ENCODE measurements at places on chromosomes 13 and 19. TPM values are rescaled to one million over a fixed set of nuclear protein-coding genes. Genes with fewer than 3 reads are reported as not detected.
A peak's percentile ranks its signal among the peaks of the same experiment; 100 is the strongest.

Gene KPNA3
- 22.0 TPM for total RNA-seq

GRCh38 chr13:110263888-110264287 lies 43.1 kb downstream of the COL4A1 start:
- no peaks in the 10 kb centered on the region for H3K4me1 ChIP-seq
- H3K27ac ChIP-seq, result no peak overlapping the region
- H3K4me3 ChIP-seq, result no peak overlapping the region
- DNase-seq, result no peak

Gene POSTN
- total RNA-seq, result 10.9 TPM

GRCh38 chr19:36528921-36529518 lies 949 bp upstream of the ZNF260 start:
- no peaks in the 10 kb centered on the region for H3K27me3 ChIP-seq
- H3K4me3 ChIP-seq, result peak overlapping the region; percentile 82
- no peak for DNase-seq
- H3K4me1 ChIP-seq, result peaks cover 12% of the 10 kb centered on the region

Gene TMEM86B
- total RNA-seq, result 4.8 TPM

Gene FCGBP
- total RNA-seq, result 32.9 TPM

DNA sequence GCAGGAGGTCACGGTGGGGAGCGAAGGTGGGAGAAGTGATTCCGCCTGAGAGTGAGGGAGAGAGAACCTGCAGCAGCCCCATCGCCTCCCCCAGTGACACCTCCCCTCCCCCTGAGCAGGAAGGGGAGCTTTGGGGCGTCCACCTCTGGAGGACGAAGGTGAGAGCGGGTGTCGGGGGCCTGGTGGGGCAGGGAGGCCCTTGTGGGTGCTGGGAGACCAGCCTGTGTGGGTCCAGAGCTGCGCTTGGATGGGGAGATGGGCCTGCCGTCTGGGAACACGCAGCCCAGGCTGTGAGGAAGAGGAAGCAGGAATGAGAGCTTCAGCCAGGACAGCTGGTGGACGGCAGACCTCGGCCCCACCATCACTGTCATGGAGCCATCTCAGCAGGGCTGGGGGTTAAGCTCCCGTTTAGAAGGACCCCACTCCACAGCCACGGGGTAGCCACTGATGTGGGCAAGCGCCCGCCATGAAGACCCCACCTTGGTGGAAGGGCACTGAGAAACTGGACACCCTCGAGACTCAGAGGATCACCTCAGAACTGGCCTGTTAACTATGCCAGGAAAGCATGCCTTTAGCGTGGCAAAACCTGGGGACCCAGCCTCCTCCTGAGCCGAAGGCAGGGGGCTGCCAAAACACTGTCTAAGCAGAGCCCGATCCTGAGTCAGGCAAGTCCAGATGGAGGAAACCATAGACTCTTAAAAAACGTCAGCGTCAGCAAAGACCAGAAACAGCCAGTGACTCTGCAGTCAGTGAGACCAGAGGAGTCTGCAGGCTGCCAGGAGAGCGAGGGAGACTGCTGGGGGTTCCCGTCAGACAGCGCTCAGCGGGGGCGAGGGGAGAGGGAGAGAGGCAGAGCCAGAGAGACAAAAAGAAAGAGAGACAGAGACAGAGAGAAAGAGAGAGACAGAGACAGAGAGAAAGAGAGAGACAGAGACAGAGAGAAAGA lies 6.4 kb upstream of the PROZ start:
- DNase-seq, result no peak
- no peaks in the 10 kb centered on the region for H3K27me3 ChIP-seq
- H3K27ac ChIP-seq, result peak overlapping the region; percentile 93
- H3K4me3 ChIP-seq, result peak overlapping the region; percentile 49
- H3K36me3 ChIP-seq, result no peaks in the 10 kb centered on the region

Gene ZNF527
- 2.7 TPM for total RNA-seq

Gene SOHLH2
- not detected for total RNA-seq

Gene OR10H1
- not detected for total RNA-seq

Gene CACNG6
- total RNA-seq, result not detected

Gene ZNF546
- 2.3 TPM for total RNA-seq

DNA sequence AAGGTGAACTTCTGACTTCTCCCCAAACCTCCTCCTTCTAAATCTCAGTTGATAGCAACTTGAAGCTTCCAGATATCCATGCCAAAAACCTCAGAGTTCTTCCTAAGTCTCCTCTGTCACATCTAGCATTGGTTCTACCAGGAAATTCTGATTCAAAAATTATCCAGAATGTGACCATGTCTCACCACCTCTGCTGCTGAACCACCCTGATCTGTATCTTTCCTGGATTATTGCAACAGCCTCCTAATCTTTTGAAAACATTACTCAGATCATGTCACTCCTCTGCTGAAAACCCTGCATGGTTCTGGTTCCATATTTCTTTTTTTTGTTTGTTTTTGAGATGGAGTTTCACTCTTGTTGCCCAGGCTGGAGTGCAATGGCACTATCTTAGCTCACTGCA lies 78.7 kb upstream of the TNFSF11 start:
- H3K36me3 ChIP-seq, result no peaks in the 10 kb centered on the region
- no peak for DNase-seq
- H3K4me3 ChIP-seq, result no peak overlapping the region
- H3K27ac ChIP-seq, result no peak overlapping the region
- H3K27me3 ChIP-seq, result no peaks in the 10 kb centered on the region
- H3K4me1 ChIP-seq, result no peaks in the 10 kb centered on the region

Gene ZNF320
- 4.6 TPM for total RNA-seq

- no peaks in the 10 kb centered on the region for H3K4me1 ChIP-seq
- DNase-seq, result no peak
- no peak overlapping the region for H3K27ac ChIP-seq
- H3K27me3 ChIP-seq, result no peaks in the 10 kb centered on the region
- H3K4me3 ChIP-seq, result no peak overlapping the region
- H3K36me3 ChIP-seq, result no peaks in the 10 kb centered on the region
Measured at GRCh38 chr13:44011036-44011435, 131.3 kb downstream of the LACC1 start.

All from liver (tissue), 10 donors.